Endodermal cell (in vitro differentiated cells): ENCODE measurements at places on chromosomes 4 and X. TPM values are rescaled to one million over a fixed set of nuclear protein-coding genes. Genes with fewer than 3 reads are reported as not detected.

- no peaks in the 10 kb centered on the region for H3K4me1 ChIP-seq
- no peak overlapping the region for H3K4me3 ChIP-seq
- no peak for DNase-seq
- no peaks in the 10 kb centered on the region for H3K27me3 ChIP-seq
- no peak overlapping the region for H3K27ac ChIP-seq
- no peaks in the 10 kb centered on the region for H3K36me3 ChIP-seq
Measured at GRCh38 chr4:104283303-104283702, 211.4 kb downstream of the CXXC4 start.

DNA sequence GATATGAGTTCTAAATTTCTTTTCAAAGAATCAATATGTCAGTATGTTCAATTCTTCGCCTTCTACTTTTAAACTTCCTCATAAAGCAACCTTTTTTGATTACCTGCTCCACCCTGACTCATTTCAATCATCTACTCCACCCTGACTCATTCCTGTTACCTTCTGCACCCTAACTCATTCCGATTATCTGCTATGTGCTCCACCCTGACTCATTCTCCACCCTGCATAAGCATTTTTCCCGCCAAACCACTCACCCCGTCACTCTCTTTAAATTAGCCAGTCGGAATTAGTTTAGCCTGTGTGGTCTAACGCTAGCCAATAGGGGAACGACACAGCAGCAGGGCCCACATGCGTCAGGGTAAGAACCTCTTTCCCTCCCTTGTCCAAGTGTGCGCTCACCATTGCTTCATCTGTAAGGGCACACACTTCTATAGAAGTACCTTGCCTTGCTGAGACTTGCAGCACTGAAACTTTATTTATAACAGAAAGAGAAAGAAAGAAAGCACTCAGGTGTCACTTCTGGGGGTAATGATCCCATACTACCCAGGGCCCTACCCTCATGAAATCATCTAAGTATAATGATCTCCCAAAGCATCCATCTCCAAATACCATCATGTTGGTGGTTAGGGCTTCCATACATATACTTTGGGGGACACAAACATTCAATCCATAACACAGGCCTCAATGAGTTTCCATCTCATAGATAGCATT is 875.2 kb downstream of the RAPGEF2 start:
- H3K27me3 ChIP-seq: no peaks in the 10 kb centered on the region
- H3K36me3 ChIP-seq: no peaks in the 10 kb centered on the region
- peak; percentile 43 for DNase-seq
- no peak overlapping the region for H3K27ac ChIP-seq
- no peaks in the 10 kb centered on the region for H3K4me1 ChIP-seq

DNA sequence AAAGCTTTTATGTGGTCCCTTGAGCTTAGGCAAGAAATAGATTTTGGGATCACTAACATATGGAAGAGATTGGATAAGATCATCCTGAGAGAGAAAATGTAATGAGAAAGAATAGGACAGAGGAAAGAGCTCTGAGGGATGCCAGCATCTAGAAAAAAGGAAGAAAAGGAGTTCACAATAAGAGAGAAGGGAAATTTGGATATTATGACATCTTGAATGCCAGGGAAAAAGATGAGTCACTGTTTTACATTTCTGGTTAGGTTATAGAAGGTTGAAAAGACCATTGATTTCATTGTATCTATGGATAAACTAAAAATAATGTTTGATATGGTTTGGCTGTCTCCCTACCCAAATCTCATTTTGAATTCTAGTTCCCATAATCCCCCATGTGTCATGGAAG is 208.5 kb downstream of the MAD2L1 start:
- no peak for DNase-seq
- no peaks in the 10 kb centered on the region for H3K4me1 ChIP-seq
- no peaks in the 10 kb centered on the region for H3K27me3 ChIP-seq
- H3K27ac ChIP-seq: no peak overlapping the region
- no peak overlapping the region for H3K4me3 ChIP-seq

GRCh38 chr4:140239311-140239710 is 85.3 kb upstream of the MAML3 start:
- H3K27me3 ChIP-seq: no peaks in the 10 kb centered on the region
- H3K27ac ChIP-seq: no peak overlapping the region
- peaks cover 25% of the 10 kb centered on the region for H3K4me1 ChIP-seq
- DNase-seq: no peak
- H3K4me3 ChIP-seq: no peak overlapping the region

DNA sequence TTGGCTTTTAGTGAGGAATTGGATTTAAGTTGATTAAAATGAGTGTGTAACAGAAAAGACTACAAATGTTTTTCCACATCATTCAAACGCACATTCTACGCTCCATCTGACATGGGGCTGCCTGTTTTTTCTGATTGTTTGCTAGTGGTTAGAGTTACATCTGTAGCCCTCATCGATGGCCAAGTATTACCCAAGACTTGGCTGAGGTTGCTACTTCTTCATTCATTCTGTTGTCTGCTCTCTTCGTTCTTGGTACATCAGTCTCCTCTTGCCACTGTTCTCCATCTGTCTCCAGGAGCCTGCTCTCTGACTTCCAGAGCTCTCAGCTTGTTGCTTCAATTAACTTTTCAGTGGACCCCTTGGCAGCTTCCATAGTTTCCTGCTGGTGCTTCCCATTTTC is 1844.6 kb upstream of the TENM3 start:
- peak overlapping the region; percentile 47 for H3K4me3 ChIP-seq
- peaks cover 5% of the 10 kb centered on the region for H3K4me1 ChIP-seq
- no peaks in the 10 kb centered on the region for H3K36me3 ChIP-seq
- no peak for DNase-seq

The AKAP14 gene
- 0.29 and 0.79 TPM in 2 replicates for total RNA-seq

- DNase-seq: no peak
- H3K27me3 ChIP-seq: no peaks in the 10 kb centered on the region
- H3K4me1 ChIP-seq: no peaks in the 10 kb centered on the region
- no peak overlapping the region for H3K27ac ChIP-seq
- H3K4me3 ChIP-seq: no peak overlapping the region
Measured at GRCh38 chr4:138669479-138670315, 345.9 kb upstream of the NOCT start.

The SLIT2 gene
- total RNA-seq: 3.5 and 5.4 TPM in 2 replicates

The CYLC1 gene
- not detected in 2 replicates for total RNA-seq

The SLC6A14 gene
- not detected in 2 replicates for total RNA-seq

- H3K4me1 ChIP-seq: peaks cover 9% of the 10 kb centered on the region
- H3K4me3 ChIP-seq: no peak overlapping the region
- H3K27me3 ChIP-seq: no peaks in the 10 kb centered on the region
- H3K36me3 ChIP-seq: peaks cover 11% of the 10 kb centered on the region
- DNase-seq: no peak
Measured at GRCh38 chr4:86967073-86967472, 32.3 kb downstream of the AFF1 start.

DNA sequence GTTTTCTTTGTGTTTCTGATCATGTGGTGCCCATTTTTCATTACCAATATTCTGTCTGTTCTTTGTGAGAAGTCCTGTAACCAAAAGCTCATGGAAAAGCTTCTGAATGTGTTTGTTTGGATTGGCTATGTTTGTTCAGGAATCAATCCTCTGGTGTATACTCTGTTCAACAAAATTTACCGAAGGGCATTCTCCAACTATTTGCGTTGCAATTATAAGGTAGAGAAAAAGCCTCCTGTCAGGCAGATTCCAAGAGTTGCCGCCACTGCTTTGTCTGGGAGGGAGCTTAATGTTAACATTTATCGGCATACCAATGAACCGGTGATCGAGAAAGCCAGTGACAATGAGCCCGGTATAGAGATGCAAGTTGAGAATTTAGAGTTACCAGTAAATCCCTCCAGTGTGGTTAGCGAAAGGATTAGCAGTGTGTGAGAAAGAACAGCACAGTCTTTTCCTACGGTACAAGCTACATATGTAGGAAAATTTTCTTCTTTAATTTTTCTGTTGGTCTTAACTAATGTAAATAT is 110.4 kb downstream of the IL13RA2 start:
- DNase-seq: peak; percentile 51
- no peak overlapping the region for H3K27ac ChIP-seq
- H3K27me3 ChIP-seq: no peaks in the 10 kb centered on the region
- no peaks in the 10 kb centered on the region for H3K4me1 ChIP-seq

GRCh38 chr4:53281438-53281837 is 84.4 kb downstream of the SCFD2 start:
- no peaks in the 10 kb centered on the region for H3K4me1 ChIP-seq
- no peak for DNase-seq
- no peaks in the 10 kb centered on the region for H3K36me3 ChIP-seq
- no peaks in the 10 kb centered on the region for H3K27me3 ChIP-seq
- no peak overlapping the region for H3K4me3 ChIP-seq
- no peak overlapping the region for H3K27ac ChIP-seq

DNA sequence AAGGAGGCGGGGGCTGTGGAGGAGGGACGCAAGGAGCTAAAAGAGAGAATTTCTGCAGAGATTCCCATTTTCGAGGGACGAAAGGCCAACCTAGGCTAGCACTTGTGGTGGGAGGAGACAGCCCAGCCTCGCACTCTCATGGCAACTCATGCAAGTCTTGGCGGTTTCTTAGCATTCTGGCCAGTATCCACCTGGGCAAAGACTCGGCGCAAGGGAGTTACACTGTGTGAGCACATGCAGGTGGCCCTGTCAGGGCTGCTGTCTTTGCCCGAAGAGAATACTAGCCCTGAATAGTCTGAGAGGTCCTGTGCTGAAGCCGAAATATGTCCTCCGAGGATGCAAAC is 15.5 kb downstream of the MCF2 start:
- H3K4me1 ChIP-seq: no peaks in the 10 kb centered on the region
- peak overlapping the region; percentile 60 for H3K4me3 ChIP-seq
- no peak overlapping the region for H3K27ac ChIP-seq

The MAGEB1 gene
- 0.14 and 0.33 TPM in 2 replicates for total RNA-seq

DNA sequence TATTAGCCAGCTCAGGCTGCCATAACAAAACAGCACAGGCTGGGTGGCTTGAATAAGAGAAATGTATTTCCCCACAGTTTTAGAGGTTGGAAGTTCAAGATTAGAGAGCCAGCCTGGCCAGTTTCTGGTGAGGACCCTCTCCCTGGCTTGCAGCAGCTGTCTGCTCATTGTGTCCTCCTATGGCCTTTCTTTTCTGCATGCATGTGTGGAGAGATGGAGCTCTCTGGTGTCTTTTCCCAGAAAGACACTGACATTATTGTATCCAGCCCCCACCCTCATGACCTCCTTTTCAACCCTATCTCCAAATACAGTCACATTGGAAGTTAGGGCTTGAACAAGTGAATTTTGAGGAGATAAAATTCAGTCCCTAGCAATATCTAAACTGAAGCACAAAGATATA is 263.8 kb upstream of the PABPC4L start:
- DNase-seq: peak; percentile 47
- no peak overlapping the region for H3K4me3 ChIP-seq
- no peaks in the 10 kb centered on the region for H3K4me1 ChIP-seq
- H3K27ac ChIP-seq: no peak overlapping the region
- no peaks in the 10 kb centered on the region for H3K27me3 ChIP-seq
- no peaks in the 10 kb centered on the region for H3K36me3 ChIP-seq

- H3K36me3 ChIP-seq: no peaks in the 10 kb centered on the region
- no peak overlapping the region for H3K27ac ChIP-seq
- DNase-seq: no peak
- no peaks in the 10 kb centered on the region for H3K4me1 ChIP-seq
- H3K27me3 ChIP-seq: no peaks in the 10 kb centered on the region
- H3K4me3 ChIP-seq: no peak overlapping the region
Measured at GRCh38 chrX:102976793-102977495, 39.9 kb downstream of the RAB40AL start.

- no peaks in the 10 kb centered on the region for H3K27me3 ChIP-seq
- H3K4me1 ChIP-seq: no peaks in the 10 kb centered on the region
- no peak overlapping the region for H3K27ac ChIP-seq
- no peak overlapping the region for H3K4me3 ChIP-seq
- DNase-seq: no peak
Measured at GRCh38 chr4:159829184-159829583, 726.3 kb downstream of the RAPGEF2 start.

The TMSB15C gene
- 5.8 and 7.1 TPM in 2 replicates for total RNA-seq

The MAGEE2 gene
- not detected in 3 replicates for total RNA-seq

The RTL5 gene
- total RNA-seq: 5.4 to 8.4 TPM (median 8.2 TPM) in 3 replicates

GRCh38 chrX:119981286-119982070 is 37.9 kb upstream of the NKAP start:
- no peak overlapping the region for H3K27ac ChIP-seq
- DNase-seq: peak; percentile 80
- H3K4me1 ChIP-seq: no peaks in the 10 kb centered on the region
- H3K27me3 ChIP-seq: peaks cover 71% of the 10 kb centered on the region
- H3K4me3 ChIP-seq: no peak overlapping the region

The TMEM31 gene
- total RNA-seq: 0.68 TPM in 1 of 2 replicates, not detected in the other

GRCh38 chr4:126757219-126757618 is 875.5 kb upstream of the INTU start:
- H3K27me3 ChIP-seq: no peaks in the 10 kb centered on the region
- no peak overlapping the region for H3K27ac ChIP-seq
- no peaks in the 10 kb centered on the region for H3K4me1 ChIP-seq
- no peak for DNase-seq
- no peaks in the 10 kb centered on the region for H3K36me3 ChIP-seq

DNA sequence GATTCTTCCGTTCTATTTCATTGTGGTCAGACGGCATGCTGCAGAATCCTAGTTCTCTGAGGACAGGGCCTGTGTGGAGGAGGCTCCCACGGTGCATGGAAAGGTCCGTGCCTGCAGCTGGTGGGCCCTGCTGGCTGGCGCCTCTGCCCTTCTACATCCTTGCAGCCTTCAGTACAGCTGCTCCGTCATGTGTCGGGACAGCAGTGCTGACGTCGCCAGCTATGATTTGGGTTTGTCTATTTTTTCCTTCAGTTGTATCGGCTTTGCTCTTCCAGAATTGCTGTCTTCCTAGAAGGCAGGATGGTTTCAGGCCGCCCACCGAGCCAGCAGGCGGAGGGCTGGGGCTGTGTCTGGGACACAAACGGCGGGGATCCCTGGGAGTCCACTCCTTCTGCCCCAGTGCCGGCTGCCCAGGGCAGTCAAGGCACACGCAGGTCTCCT is 32.1 kb upstream of the CPLX1 start:
- H3K4me3 ChIP-seq: no peak overlapping the region
- no peaks in the 10 kb centered on the region for H3K4me1 ChIP-seq

DNA sequence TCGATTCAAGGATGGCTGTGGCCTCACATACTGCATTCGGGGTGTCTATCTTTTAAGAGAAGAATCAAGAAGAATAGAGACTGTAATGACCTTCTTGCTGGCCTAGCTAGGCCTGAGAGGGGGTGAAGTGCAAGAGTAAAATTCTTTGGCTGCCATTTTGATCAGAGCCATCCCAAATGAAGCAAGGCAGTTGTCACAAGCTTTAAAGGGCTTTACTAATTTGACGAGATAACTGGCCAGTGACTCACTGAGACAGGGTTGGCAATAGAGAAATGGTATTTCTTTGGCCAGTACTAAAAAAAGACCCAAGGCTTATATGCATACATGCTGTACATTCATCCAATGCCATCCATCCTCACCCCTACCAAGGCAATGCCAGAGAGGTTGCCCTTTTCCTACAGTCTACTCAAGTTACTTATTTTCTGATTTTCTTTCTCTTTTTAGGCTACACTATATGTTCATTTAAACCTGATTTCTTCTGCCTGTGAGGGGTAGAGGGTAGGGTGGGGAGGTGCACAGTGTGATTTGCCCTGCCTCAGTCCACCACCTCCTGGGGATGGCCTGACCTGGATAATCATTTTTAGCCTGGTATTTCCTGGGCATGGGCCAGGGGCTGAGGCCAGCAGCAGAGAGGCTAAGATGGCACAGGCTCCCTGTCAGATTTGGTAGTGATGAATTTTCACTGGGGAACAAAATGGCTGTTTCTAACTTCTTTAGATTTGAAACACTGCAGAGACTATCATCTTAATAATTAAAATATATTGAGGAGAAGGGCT is 32.2 kb downstream of the ATG4A start:
- H3K36me3 ChIP-seq: no peaks in the 10 kb centered on the region
- no peak for DNase-seq
- no peak overlapping the region for H3K27ac ChIP-seq
